Activated CD8-positive, alpha-beta memory T cell treated with anti-CD3 and anti-CD28 coated beads for 1 hour (primary cell): ENCODE measurements at places on chromosomes 4 and X.

DNA sequence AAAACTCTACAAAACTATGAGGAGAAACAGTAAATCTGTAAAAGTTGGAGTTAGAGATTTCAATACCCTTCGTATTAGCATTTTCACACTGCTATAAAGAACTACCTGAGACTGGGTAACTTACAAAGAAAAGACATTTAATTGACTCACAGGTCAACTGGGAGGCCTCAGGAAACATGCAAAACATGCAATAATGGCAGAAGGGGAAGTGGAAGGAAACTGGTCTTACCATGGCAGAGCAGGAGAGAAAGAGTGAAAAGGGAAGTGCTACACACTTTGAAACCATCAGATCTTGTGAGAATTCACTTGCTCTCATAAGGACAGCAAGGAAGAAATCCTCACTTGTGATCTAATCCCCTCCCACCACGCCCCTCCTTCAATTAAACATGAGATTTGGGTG lies 949.9 kb downstream of the TECRL start:
- no peak for DNase-seq

GRCh38 chr4:135508006-135508714 lies 1306.6 kb upstream of the PABPC4L start:
- no peak for DNase-seq

DNA sequence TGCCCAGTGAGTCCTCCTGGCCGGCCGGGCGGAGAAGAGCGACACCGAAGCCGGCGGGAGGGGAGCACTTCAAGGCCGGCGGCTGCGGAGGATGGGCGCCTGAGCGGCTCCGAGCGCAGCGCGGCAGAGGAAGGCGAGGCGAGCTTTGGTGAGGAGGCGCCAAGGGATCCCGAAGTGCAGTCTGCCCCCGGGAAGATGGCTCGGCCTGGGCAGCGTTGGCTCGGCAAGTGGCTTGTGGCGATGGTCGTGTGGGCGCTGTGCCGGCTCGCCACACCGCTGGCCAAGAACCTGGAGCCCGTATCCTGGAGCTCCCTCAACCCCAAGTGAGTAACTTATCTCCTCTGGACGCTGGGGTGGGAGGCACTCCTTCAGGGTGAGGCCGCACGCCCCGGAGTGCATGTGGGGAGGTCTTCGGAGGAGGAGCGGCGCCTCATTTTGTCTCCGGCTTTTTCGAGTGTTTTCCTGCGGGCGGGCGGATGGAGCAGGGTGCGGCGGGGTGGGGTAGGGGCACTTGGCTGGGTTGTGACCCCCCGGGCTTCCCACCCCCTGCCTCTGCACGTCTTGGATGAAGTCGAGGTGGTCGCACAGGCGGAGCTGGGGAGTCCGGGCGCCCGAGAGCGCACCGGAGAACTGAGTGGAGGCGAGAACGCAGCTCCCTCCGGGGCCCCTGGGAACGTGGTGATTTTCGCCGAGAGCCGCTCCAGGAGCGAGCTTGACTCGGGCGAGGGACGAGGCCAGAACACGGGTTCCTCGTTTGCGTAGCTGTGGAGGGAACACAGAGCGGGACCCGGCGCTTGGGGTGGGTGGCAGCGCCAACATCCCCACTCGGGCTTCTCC lies 979 bp downstream of the EFNB1 start:
- peak; percentile 1 for DNase-seq

DNA sequence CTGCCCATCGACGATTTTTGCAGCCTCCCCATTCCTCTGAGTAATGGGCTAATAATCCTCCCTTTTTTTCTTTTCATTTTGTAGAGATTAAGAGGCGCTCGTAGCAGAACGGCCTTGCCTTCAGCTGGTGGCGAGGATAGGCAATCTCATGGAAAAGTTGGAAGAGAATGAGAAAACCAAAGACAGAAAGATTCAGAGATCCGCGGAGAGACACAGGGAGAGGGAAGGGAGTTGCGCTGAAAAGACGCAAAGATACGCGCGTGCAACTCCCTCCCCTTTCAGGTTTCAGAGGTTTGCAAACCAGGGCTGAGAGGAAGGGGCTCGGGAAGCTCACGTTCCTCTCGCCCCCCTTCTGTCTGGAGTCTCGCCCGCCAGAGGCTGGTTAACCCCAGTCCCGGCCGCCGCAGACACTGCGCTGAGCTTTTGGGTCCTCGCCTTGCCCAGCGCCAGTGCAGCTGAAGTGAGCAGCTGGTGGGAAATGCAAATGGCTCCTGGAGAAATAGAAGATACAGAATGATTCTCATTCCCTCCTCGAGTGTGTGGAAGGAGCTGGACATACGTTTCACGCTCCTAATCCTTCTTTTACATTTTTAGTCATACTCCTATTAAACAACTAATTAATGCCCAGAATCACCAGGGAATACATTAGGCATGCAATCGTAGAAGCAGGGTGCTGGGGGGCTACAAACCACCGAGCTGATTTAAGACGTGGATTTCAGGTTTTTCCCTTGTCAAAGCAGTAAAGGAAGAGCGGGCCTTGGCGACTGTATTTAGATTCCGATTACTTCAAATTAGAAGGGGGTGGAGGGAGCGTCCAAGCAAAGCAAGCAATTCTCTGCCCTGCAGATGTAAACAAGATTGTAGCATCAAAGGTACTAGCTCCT lies 16.6 kb upstream of the PITX2 start:
- no peak for DNase-seq

DNA sequence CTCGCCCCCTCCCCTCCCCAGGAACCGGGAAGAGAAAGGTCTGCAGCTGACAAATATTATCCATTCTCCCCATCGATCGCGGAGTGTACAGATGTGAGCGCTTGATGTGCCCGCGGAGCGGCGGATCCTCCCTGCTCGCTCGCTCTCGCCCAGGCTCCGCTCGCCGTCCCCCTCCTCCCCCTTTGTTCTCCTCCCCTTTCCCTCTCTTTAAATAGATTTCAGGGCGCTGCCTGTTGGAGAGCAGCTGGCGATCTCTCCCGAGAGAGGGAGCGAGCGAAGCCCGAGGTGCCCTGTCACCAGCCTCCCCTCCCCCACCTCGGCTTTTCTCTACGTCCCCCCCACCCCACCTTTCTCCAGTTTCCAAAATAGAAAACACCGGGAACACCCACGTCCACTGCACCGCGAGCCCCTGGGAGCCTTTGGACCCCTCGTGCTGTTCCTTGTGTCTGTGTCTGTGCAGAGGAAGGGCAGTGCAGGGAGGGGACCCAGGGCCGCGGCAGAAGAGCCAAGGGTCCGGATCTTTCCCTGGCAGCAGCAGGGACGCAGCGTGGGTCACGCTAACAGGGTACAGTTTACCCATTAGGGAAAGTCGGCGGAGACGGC lies 56.6 kb upstream of the BCOR start:
- DNase-seq, result no peak

DNA sequence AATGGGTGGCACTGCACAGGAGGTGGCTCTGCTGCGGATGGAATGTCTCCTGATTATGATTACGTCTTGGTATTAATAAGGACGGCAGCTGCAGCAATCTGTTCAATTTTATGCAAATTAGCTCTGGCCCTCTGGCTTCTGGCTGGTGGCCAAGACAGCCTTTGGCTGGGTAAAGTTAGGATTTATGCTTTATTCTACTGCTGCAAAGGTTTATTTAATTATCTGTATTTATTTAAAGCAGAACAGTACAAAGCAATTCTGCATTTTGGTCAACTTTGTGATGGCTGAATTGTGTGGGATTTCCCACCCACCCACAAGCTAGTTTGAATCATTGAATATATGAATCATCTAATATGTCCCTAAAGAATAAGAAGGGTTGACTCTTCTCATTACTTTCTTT lies 745.6 kb upstream of the FAM241A start:
- DNase-seq, result no peak

DNA sequence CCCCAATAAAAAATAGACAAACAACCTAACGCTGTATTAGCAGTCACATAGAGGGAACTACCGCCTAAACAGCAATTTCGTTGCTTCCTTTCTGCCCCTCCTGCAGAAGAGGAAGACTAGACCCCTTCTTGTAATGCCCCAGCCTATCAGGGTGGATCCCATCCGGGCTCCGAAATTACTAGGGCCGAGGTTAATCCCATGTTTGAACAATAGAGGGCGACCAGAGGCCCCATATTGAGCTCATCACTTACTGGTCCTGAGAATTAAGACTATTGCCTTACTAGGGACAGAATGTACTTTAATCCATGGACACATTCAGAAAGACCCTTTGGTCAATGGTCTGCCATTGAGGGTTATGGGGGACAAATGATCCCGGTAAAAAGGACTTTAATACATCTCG lies 11.8 kb upstream of the ZNF630 start:
- DNase-seq, result peak; percentile 4

GRCh38 chrX:50613846-50614245 lies 143.2 kb upstream of the DGKK start:
- DNase-seq, result no peak

GRCh38 chrX:17441965-17442364 lies 67.0 kb downstream of the NHS start:
- no peak for DNase-seq

GRCh38 chr4:32876546-32876945 lies 2156.4 kb downstream of the PCDH7 start:
- no peak for DNase-seq

DNA sequence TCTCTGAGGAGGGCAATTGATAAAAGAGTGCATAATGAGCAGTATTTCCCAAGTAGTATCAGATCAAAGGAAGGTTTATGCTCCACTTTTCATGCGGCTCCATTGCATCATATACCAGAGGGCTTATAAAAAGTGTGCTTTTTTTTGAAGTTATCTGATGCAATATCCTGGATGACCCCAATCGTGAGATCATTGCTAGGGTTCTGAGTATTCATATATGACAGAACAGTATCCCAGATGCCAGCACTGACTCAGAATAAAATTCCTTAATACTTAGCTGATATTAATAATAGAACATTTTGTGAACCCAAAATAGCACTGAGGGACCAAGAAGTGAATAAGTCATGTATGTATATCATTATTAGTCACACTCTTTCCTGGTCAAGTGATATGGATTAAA lies 945.5 kb upstream of the AGA start:
- DNase-seq, result no peak

GRCh38 chr4:16869594-16870245 lies 28.7 kb downstream of the LDB2 start:
- no peak for DNase-seq

DNA sequence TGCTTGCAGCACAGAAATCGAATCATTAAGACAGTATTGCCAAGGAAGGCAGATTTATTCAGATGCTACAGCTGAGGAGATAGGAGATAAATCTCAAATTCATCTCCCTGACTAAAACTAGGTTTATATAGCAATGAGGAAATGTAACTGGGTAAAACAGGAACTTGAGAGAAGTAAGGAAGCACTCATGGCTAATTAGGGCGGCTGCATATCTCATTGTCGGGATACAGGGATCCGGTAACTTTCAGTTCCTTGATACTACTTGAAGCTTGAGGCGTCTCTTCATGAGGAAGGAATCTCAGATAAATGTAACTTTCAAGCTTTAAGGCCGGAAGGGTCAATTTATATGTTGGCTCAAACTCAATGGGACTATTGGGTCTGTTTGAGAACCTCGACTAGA lies 129.2 kb upstream of the WDR1 start:
- no peak for DNase-seq

DNA sequence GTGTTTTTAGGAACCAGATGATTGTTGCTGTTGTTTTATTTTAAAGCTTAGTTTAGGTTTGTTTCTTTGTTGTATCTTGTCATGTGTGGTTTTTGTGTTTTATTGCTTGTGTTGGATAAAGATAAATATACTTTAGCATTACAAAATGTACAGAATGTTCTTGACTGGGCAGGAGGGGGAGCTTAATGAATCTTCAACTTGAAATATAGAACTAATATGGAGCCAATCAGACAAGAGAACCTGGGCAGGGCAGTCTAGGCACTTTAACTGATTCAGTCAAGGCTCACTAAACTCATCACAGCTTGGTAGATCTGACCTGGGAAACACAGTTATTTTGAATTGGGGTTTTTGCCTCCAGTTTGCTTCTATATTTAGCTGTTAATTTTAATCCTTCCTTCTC lies 304.2 kb downstream of the ARHGAP24 start:
- no peak for DNase-seq

DNA sequence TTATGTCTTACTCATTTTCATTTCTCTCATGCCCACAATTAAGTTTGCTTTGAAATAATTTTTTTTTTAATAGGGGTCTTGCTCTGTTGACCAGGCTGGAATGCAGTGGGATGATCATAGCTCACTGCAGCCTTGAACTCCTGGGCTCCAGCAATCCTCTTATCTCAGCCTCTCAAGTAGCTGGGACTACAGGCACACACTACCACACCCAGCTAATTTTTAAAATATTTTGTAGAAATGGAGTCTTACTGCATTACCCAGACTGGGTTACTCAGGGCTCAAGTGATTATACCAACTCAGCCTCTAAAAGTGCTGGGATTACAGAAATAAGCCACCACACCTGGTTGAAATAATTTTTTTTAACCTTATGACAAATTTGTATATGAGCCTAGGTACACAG lies 19.2 kb upstream of the MAB21L2 start:
- DNase-seq, result no peak

DNA sequence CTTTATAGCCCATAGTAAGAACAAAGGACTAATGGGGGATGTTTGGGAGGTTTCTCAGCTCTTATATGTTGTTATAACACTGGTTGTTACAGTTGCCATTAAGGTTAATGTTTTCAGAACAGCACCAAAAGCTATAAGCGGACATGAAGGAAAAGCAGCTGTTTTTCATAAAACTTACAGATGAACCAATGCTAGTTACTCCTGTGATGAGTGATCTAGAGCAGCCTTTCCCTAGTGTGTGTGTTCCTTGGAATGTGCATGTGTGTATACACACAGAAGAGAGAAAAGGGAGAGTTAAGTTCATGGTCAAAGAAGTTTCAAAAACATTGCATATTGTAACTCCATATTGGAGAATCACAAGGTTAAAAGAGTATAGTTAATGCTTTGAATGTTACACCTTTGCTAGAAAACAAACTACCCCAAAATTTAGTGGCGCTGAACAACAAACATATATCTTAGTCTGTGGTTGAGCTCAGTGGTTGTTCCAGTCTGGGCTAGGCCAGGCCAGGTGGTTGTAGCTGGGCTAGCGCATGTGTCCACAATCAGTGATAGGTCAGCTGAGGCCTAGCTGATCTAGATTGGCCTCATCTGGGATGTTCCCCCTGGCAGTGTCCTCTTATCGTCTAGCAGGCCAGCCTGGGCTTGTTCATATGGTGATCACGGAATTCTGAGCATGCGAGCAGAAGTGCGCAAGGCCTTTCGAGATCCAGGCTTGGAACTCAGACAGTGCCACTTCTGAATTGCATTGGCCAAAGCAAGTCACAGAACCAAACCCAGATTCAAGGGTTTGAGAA lies 151.0 kb downstream of the NHS start:
- no peak for DNase-seq

GRCh38 chr4:142405695-142406498 lies 440.2 kb downstream of the INPP4B start:
- no peak for DNase-seq

DNA sequence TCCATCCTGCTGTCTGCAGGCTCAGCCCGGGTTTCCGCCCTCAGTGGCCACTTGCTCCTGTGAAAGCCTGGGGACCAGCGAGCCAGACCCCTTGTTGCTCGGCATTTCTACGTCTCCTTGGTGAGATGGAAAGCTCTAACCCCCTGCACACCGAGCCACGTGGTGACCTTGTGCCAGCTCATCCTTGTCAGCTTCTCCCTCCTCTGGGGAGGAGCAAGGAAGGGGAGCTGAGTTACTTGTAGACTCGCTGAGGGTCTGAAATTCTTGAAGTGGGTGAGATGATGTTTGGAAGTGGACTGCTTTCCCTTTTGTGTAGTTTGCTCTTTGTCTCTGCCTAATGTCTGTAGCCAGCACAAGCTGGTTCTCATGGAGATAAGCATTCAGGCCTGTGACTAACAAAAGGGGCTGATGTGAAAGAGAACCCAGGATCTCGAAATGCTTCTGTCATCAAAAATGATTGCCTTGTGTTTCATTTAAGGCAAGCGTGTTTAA lies 29.3 kb downstream of the RGS12 start:
- DNase-seq, result no peak

- no peak for DNase-seq
Observed at GRCh38 chrX:22247169-22247568, 25.5 kb upstream of the CBLL2 start.
